ENCODE measurements at places on chromosomes 3 and 15.

- DNase-seq, result no peak
Measured at GRCh38 chr15:69876064-69876940, 221.4 kb downstream of the TLE3 start.

DNA sequence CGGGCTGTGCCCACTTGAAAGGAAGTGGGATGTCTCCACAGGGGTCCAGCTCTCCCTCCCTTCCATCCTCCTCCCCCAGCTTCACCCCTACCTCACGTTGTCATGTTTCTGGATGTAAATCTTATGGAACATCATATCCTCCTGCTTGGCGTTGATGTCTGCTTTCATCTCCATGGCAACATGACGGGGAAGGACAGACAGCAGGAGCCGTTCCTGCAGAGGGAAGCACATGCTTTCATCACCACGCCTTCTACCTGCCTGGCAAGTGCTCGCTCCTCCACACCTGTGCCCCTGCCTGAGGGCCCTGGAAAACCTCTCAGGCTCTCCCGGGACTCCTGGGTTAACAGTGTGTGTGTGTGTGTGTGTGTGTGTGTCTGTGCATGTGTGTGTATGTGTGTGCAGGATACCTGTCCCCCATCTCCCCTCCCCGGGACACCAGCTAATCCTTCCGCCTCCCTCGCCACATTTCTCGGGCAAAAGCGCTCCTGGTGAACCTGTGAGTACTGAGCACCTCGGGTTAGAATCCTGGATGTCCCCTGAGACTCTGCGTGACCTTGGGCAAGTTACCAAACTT, 101.1 kb downstream of the ADCY5 start:
- peak; percentile 16 for DNase-seq

DNA sequence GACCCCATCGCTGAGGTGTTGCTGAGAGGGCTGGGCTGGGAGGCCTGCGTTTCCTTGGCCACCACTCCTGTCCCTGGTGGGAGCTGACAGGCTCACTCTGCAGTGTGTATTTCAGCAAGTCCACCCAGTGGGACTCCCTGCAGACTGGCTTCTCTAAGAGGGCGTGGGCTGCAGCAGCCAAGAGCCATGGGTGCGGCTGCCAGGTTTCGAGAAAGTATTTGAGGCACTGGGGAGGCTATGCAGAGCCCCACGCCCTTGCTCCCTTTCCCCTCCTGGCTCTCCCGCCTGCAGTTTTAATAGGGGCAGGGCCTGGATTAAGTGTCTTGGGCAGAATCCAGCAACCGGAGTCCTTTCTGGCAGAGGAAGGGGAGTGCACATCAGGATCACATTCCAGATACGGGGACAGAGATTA, 242.1 kb downstream of the THSD4 start:
- no peak for DNase-seq

DNA sequence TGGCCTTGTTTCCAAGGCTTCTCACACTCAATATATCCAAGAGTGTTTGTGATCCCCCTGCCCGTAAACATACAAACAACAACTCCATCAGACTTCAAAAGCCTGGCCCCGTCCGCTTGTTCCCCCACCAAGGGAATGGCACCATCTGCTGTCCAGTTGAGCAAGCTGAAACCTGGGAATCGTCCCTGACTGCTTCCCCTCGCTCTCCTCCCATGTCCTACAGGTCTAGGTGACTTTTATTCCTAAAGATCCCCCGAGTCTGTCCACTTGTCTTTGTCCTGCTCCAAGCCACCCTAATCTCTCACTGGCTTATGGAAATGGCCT, 27.9 kb upstream of the FAM174B start:
- peak; percentile 25 for DNase-seq

DNA sequence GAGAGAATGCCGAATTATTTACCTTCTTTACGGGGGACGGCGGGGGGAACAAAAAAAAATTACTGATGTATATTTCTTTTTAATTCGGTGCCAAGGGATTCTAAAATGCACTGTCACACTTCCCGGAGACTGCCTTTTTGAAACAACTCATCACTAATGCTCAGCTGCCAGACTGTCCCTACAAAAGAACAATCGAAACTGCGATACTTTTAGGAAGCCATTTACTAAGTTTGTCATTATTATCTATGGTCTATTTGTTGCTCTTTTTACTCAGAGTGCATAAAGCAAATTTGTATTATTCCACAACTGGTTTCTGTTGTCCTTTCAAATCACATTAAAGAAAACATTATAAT, 60.8 kb downstream of the TM4SF4 start:
- DNase-seq, result peak; percentile 88

DNA sequence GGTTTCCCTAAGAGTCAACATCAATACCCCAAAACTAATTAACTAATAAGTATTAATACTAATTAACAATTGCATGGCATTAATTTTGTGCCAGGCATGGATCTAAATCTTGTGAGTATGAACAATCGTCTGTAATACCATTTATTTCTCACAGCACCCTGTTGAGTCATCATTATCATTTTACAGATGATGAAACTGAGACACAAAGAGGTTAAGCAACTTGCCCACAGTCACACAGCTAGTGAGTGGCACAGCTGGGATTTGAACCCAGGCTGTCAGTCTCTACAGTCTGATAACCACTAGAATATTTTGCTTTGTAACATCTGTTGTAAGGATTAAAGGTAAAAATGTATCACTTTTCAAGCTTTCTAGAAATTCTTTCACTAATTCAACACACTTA, 423.4 kb upstream of the WNT5A start:
- DNase-seq, result no peak

- DNase-seq, result no peak
Measured at GRCh38 chr3:126442856-126443242, 32.8 kb downstream of the ZXDC start.

DNA sequence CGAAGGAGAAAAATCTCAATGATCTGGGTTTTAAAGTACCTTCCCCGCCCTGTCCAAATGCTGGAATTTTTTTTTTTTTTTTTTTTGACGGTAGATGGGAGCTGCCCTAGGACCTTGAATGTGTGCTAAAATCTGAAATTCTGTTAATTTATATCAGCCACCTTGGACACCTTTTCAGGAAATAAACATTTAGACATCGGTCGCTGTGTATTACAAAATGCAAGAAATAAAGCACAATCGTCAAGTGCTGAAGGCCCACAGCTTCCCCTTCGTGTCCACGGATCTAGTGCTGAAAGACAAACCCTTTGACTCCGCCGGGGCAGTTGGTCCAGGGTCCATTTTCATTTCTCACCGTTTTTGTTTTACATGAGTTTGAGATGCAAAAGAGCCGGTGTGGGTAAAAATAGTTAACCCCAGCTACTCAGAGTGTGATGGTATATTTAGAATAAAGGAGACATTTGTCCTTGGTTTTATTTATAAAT, 90.2 kb upstream of the CHD2 start:
- no peak for DNase-seq

DNA sequence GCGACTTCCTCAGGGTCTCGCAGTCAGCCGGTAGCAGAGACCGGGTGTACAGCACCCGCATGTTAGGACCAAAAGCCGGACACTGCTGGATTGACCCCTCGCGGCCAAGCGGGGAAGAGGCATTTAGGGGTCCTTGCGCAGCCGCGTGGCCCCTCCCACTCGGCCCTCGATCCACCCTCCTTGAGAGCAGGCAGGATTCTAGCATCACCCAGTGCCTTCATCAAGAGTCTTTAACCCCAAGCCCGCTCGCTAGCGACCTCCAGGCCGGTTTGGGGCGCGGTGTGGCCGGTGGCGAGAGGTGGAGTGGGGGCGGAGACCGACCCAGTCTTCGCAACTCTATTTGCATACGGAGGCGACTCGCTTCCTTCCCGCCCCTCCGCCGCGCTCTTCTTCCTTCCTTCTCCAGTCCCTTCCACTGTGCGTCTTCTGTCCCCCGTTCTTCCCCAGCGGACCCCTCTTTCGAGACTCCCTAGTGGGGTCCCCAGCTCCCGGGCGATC, at the start of gene ST6GAL1:
Gene ST6GAL1, plus strand, starts transcription at position 384 of the 498 bp plus-strand sequence. CDS start 112,178 bp downstream, outside the sequence.
- no peak for DNase-seq

GRCh38 chr15:60526127-60526616, 47.2 kb upstream of the ICE2 start:
- DNase-seq, result no peak

GRCh38 chr15:60264566-60264965, 133.2 kb downstream of the ANXA2 start:
- DNase-seq, result no peak

DNA sequence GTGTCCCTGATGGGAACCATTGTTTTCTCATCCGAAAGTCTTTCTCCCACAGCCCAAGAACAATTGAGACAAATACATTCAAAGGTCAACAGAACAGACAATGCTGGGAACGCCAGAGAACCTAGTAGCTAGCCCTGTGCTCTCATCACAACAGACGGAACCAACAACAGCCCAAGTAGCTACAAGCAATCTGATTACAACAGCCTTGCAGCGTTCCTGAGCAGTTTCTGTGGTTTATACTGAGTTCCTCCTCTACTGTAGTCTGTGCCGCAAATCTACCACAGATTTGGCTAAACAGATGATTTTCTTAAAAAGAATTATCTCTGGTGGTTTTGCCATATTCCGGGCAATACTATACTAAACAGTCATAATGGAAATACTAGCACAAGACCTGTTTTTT, 435.6 kb downstream of the MECOM start:
- DNase-seq, result no peak

DNA sequence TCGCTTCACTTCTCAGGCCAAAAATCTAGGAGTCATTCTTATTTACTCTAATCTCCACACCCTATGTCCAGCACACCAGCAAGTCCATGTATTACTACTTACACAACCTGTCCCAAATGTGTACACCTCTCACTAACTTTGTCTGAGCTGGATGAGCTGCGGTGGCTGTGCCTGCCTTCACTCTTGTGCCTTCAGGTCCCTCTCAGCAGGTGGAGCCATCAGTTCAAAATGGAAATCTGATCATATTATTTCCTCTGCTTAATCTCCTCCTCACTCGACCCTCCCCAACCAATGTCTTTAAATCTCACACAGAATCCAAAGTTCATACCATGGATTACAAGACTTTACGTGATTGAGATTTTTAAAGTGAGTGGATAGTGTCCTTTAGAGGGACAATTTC, 82.8 kb downstream of the SSR3 start:
- DNase-seq, result no peak

GRCh38 chr3:188397766-188398705, 244.1 kb downstream of the LPP start:
- no peak for DNase-seq

GRCh38 chr3:25281041-25281731, 146.9 kb upstream of the RARB start:
- peak; percentile 81 for DNase-seq

- DNase-seq, result no peak
Measured at GRCh38 chr3:52841211-52841980, 6.6 kb upstream of the MUSTN1 start.

DNA sequence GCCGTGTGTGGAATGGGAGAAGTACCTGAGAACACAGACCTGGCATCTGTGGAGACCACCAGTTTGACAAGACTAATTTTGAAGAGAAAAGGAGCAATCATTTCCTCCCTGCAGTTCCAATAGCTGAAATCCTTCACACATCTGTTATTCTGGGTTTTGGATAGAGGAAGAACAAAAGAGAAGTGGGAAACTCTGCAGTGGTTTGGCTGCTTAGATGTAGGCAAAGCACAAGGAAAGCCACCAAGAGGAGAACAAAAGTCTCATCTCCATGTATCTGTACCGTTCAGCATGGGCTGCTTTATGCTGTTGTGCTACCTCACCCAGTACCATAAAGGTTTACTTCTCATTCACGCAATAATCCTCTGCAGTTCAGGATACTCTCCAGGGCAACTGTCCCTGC, 153.1 kb upstream of the COL8A1 start:
- DNase-seq, result no peak

- no peak for DNase-seq
Measured at GRCh38 chr3:186406669-186407635, 44.9 kb upstream of the DGKG start.

DNA sequence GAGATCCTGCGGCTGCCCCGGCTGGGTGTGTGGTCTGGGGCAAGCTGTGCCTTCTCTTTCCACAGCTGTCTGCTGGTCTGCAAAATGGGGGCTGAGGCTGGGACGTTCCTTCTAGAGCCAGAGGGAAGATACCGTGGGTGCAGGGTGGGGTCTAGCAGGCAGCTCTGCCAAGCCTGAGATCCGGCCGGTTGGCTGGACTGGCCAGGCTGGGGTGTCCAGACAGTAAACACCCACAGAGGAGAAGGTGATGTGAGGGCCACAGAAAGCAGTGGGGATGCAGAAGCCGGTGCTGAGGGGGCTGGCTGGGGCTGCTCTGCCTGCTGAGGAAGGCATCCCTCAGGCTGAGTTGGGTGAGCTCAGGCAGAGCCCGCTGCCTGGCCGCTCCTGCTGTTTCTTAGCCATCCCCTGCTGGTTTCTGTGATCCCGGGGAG, 46.1 kb downstream of the FBLN2 start:
- no peak for DNase-seq

DNA sequence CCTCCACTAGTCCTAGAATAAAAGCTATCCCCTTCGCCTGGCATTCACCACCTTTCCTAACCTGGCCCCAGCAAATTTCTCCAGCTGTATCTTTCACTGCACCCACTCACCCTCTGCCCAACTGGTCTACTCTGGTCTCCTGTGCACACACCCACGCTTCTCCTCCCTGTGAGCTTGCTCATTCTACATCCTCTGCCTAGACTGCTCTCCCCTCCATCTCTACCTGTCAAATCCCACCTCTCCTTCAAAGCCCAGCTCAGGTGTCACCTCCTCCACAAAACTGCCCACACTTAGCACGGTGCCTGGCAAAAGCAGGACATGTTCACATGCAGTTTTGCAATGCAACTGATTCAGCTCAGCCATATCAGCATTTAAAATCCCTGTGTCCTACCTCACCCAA, 45.8 kb upstream of the NTRK3 start:
- DNase-seq, result no peak

DNA sequence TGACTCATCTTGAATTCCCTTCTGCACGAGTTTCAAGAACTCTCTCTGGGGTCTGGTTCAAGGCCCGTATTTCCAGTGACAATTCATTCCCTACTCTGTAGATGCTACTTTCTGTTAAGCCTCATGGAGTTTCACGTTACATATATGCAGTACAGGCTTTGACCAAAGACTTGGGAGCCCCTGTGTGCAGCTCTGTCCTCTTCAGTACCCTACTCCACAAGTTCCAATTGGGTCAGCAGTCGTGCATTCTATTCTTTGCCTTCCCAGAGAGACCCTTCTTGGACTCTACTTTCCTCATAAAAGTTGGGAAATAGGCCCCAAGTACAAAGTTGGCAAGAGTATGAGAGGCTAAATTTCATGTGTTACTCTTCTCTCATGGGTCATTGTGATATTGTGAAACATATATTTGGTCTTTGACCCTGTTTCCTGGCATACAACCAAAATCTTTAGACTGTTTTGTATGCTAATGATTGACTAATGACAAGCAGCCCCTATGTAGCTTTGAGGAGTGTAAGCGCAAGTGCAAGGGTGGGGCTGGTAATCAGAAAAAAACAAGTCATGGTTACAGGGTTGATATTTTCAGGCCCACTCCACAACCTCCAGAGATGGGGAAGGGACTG, 15.0 kb upstream of the CCDC50 start:
- no peak for DNase-seq
